ENCODE measurements at places on chromosomes 3 and 15.

GRCh38 chr15:60375306-60375705 lies 22.5 kb downstream of the ANXA2 start:
- no peak for DNase-seq

- DNase-seq, result no peak
Measured at GRCh38 chr15:30923429-30923828, 19.7 kb downstream of the FAN1 start.

GRCh38 chr3:177333533-177334520 lies 136.5 kb upstream of the TBL1XR1 start:
- no peak for DNase-seq

DNA sequence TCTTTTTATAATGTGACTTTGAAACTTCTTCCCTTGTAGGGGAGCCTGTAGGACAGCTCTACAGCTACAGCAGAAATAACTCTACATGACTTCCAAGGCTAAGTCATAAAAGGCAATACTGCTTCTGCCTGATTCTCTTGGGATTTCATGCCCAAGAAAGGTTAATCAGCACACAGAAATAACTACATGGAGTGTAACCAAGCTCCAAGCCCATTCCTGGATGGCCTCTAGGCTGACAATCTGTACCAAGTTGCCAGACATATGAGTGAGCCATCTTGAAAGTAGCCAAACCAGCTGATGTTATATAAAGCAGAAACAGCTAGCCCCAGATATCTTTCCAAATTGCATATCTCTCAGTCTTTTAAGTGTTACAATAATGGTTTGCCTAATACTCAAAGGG lies 75.8 kb upstream of the OSTN start:
- no peak for DNase-seq

DNA sequence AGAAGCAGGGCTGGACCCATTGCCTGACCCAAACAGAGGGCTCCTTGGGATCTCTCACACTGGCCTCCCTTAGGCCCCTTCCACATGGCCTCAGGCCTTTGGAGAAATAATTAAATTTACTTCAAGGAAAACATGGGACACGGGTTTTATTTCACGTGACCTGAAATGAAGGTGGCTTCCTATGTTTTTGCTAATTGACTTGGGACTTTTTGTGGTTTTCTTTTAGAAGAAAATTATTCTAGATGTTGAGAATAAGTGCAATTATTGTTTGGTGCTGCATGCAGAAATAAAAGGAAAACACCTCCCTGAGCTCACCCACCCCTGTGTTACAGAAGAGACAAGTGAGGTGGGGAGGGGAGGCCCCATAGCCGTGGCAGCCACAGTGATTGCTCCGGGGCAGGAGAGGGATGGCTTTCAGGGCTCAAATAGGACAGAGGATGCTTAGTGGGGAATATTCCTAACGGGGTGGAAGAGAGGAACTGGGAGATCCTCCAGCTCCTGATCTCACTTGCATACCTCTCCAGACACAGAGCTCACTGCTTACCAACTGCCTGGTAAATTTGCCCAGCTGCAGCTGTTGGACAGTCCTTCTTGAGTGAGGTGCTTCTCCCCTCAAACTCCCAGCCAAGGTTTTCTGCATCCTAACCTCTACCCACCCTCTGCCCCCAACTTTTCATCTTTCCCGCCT lies 29.2 kb upstream of the RPL29 start:
- DNase-seq, result no peak

- DNase-seq, result no peak
Measured at GRCh38 chr3:12782172-12782815, 14.2 kb upstream of the CAND2 start.

DNA sequence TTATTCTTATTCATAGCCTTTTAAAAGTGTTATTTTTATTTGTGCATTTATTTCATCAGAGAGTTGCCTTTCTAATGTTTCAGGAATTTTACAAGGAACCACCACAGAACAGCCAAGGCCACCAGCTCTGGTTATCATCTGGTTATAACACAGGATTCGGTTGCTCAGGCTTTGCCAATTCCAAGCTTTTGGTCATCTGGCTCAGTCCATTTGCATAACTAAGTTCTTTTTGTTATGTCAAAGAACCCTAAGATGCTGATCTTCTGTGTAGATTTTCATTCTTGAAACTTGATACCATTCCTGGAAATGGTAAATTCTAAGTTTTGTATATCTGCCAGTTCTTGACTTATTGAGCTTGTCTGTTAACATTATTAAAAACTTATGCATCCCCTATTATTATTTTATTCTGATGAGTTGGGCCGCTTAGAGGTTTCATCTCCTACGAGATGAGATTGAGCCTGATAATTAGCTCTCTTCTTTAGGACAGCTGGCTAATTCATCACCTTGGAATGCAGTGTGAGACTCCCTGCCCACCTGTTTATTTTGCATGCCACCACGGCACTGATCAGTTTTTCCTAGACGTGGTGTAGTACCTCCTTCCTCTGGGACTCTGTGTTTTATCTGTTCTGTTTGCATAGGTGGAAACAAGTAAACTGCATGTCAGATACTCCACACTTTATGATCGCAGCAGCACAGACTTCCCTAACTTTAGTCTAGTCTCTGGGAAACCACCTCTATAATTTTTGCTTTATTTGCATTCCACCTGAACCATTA lies 264.8 kb downstream of the SLCO3A1 start:
- no peak for DNase-seq

DNA sequence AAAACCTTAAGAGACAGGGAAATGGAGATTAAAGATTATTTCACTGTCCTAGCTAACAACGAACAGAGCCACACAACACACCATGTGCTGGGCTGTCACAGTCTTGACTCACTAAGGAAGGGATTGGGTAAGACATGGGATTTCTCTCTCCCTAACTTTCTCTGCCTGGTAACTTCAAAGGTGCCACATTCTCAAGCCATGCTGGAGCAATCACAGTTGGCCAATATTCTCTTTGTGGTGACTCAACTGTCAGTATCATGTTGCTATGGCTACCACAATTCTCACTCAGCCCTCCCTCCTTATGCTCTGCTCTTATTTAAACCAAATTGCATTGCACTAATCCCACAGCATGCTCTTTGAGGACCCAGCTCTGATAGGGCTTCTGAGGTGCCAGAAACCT lies 74.0 kb downstream of the OXNAD1 start:
- DNase-seq, result no peak

- no peak for DNase-seq
Measured at GRCh38 chr15:63488398-63488960, 15.9 kb upstream of the USP3 start.

GRCh38 chr3:76383781-76384180 lies 598.4 kb upstream of the ZNF717 start:
- no peak for DNase-seq

Measured in stimulated activated CD4-positive, alpha-beta T cell treated with anti-CD3 and anti-CD28 coated beads, TNF-alpha, amount 100 ng/mL, for 24 hours (primary cell).